ENCODE measurements at places on chromosomes 1 and 21.

DNA sequence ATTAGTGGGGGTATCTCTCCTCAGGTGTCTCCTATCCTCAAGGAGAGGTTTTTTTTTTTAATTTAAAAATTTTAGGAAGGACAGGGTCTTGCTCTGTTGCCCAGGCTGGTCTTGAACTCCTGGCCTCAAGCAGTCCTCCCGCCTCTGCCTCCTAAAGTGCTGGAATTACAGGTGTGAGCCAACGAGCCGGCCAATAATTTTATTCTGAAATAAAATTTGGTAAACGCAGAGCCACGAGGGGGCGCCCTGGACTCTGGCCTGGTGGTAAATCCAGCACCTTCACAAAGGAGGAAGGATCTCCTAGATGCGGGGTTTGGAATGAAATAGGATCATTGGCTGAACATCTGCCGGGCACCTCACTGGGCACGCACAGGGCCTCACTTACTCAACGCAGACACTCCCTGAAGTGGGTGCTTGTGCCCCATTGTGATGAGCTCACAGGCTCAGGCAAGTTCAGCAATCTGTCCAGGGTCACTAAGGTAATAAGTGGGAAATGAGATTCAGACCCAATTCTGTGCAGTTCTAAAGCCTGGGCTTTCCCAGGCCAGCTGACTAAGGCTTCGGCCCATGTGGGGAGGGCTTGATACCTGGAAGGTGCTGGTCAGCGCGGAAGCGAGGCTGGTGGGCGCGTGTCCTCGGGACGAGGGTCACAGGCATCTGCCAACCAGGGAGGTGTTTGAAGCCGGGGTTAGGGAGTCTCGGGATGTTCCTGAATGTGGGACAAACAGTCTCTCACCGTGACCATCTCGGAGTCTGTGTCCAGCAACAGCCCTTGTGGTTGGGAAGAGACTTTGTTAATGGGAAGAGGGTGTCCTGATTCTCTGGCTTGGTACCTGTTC, 32.7 kb upstream of the ETV3 start:
- DNase-seq: no peak

- no peak for DNase-seq
These were observed 21.3 kb downstream of the ALPL start for GRCh38 chr1:21530368-21531016.

- DNase-seq: no peak
These were observed 1.6 kb downstream of the RAB4A start for GRCh38 chr1:229272164-229273158.

- no peak for DNase-seq
These were observed 972 bp downstream of the PGBD2 start for GRCh38 chr1:248906753-248907661.

GRCh38 chr21:44434936-44435635, 20.2 kb upstream of the LRRC3 start:
- DNase-seq: no peak

- no peak for DNase-seq
These were observed 87.4 kb downstream of the ELAVL4 start for GRCh38 chr1:50196081-50196480.

GRCh38 chr1:212699625-212700222, at the start of gene BATF3:
TSS of gene BATF3 (minus strand) at chr1:212699840. CDS start at chr1:212699762, 78 bp downstream.
- peak; percentile 52 for DNase-seq

DNA sequence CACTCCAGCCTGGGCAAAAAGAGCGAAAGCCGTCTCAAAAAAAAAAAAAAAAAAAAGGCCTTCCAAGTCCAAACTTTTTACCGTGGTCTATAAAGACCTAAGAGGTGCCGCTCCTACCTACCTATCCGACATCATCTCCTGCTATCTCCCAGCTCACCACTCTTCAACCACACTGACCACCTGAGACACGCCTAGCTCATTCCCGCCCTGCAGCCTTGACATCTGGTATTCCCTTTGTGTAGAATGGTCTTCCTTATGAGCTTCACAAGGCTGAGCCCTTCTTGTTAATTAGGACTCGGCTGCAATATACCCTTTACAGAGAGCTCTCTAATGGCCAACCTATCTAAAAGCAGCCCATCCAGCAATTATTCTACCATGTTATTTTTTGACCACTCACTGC, 680 bp downstream of the MAGOH start:
- no peak for DNase-seq

GRCh38 chr1:183689762-183690204, 36.7 kb upstream of the APOBEC4 start:
- DNase-seq: no peak

DNA sequence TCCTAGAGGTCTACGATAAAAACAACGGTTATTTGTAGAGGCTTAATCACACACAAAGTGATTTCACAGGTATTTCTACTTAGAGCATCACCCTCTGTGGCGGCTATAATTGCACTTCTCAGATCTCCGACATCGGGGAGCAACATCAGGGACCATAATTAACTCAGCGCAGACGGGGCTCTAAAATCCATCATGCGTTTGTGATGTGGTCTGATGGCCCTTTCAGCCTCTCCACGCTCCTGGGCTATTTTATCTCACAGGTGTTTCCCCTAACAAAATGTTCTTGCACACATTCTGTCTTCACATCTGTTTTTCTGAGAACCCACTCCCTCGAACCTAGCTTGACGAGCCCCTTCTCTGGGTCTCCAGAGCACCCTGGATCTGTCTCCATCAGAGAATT, 146.3 kb upstream of the DUSP10 start:
- DNase-seq: no peak
